Activated T-helper 1 cell treated with anti-CD3 and anti-CD28 coated beads, Interleukin-12 subunit alpha, Interleukin-12 subunit beta, Interleukin-2, Interleukin-4 antibody, amounts not matched to agents 30 ng/mL and 10 ng/mL and 1 ng/mL, durations not matched to agents 14 hours and 24 hours and 36 hours (primary cell): ENCODE measurements at places on chromosomes 4 and X. TPM values are rescaled to one million over a fixed set of nuclear protein-coding genes. Genes with fewer than 3 reads are reported as not detected.

The EREG gene
- not detected in 2 replicates for total RNA-seq

GRCh38 chr4:26964512-26964911 is 103.9 kb downstream of the STIM2 start:
- no peaks in the 10 kb centered on the region for H3K27me3 ChIP-seq
- H3K4me1 ChIP-seq = peaks cover 36% of the 10 kb centered on the region
- no peak overlapping the region for H3K4me3 ChIP-seq
- no peak overlapping the region for H3K27ac ChIP-seq
- DNase-seq = no peak
- H3K36me3 ChIP-seq = peaks cover 11% of the 10 kb centered on the region

The CTSO gene
- 0.73 and 0.93 TPM in 2 replicates for total RNA-seq

- H3K4me1 ChIP-seq = no peaks in the 10 kb centered on the region
- H3K36me3 ChIP-seq = no peaks in the 10 kb centered on the region
- DNase-seq = no peak
- no peaks in the 10 kb centered on the region for H3K27me3 ChIP-seq
Measured at GRCh38 chrX:148784137-148784536, 283.7 kb downstream of the AFF2 start.

DNA sequence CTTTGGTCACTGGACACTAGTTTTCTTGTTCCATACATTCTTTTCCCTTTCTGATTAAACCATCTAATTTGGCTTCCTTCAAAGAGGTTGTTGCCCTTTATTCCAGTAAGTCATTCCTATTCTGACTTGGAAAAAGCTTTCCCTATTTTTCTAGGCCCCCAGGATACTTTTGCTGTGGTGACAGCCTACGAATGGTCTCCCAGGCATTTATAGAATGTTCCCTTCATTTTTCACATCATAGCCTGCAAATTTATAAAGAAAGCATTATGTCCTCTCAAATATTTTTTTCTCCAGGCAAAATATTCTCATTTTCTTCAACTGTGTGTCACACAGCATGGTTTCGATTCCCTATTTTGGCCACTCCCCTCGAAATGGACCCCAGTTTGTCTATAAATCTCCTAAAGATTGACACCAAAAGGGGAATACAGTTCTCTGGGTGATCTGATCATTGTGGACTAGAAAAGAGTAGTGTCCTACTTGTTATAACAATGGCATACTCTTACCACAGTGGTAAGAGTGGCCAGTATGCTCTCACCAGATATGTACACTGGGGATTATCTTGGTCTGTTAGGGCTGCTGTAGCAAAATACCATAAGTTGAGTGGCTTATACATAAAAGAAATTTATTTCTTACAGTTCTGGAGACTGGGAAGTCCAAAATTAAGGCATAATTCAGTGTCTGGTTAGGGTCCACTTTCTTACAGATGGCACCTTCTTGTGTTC is 41.5 kb upstream of the BMP2K start:
- H3K27ac ChIP-seq = no peak overlapping the region
- DNase-seq = no peak
- no peaks in the 10 kb centered on the region for H3K36me3 ChIP-seq

DNA sequence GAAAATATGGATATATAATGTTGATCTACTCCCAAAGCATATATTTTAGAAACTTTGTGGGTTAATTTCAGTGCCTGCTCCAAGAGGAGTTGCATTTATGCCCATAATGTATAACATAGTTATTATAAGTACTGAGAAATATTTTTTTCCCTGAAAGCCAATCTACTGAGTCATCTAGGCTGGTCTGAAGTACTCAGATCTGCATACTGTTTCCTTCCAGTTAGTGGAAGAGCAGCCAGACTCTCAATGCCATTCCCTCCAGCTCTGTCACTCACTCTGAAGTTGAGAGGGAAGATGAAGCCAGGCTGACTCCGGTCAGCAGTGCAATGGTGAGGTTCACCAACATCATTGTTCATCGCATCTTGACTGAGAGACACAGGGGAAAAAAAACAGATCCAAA is 505.1 kb downstream of the PPARGC1A start:
- H3K27me3 ChIP-seq = no peaks in the 10 kb centered on the region
- DNase-seq = no peak

- H3K27ac ChIP-seq = peak overlapping the region; percentile 92
- peak overlapping the region; percentile 100 for H3K4me3 ChIP-seq
- H3K27me3 ChIP-seq = no peaks in the 10 kb centered on the region
- peaks cover 2% of the 10 kb centered on the region for H3K36me3 ChIP-seq
- DNase-seq = no peak
- peaks cover 86% of the 10 kb centered on the region for H3K4me1 ChIP-seq
Measured at GRCh38 chr4:6988016-6988715, 55.0 kb upstream of the TADA2B start.

The KLHL4 gene
- not detected in 2 replicates for total RNA-seq

The PAK3 gene
- total RNA-seq = 0.03 TPM in 1 of 2 replicates, not detected in the other

The BRS3 gene
- not detected in 2 replicates for total RNA-seq

GRCh38 chr4:62627671-62628070 is 1427.5 kb downstream of the ADGRL3 start:
- no peak overlapping the region for H3K4me3 ChIP-seq
- H3K27ac ChIP-seq = no peak overlapping the region
- H3K4me1 ChIP-seq = no peaks in the 10 kb centered on the region
- DNase-seq = no peak
- H3K27me3 ChIP-seq = no peaks in the 10 kb centered on the region

DNA sequence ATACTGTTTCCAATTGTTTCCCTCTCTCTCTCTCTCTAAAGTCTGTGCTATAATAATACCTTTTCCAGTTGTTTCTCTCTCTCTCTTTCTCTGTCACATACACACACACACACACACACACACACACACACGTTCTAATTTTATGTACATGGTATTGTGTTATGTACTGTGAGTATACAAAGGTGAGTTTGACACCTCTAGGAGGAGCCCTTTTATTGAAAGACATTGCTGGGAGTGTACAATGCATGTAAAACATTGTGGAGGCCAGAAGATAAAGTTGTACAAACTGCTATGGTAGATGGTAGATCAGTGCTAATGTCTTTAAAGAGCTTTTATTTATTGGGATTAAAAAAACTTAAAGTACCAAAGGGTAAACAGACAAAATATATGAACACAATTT is 53.6 kb downstream of the BLTP1 start:
- DNase-seq = no peak
- H3K27me3 ChIP-seq = no peaks in the 10 kb centered on the region
- no peak overlapping the region for H3K4me3 ChIP-seq
- no peak overlapping the region for H3K27ac ChIP-seq
